ENCODE measurements at places on chromosomes 5 and 9. TPM values are rescaled to one million over a fixed set of nuclear protein-coding genes. Genes with fewer than 3 reads are reported as not detected.

FAM221B gene
- polyA plus RNA-seq = not detected

TSSK1B gene
- polyA plus RNA-seq = not detected

WDR38 gene
- not detected for polyA plus RNA-seq

EIF4E1B gene
- not detected for polyA plus RNA-seq

SLCO6A1 gene
- not detected for polyA plus RNA-seq

FOXD4L3 gene
- polyA plus RNA-seq = not detected

ZNF354C gene
- 1.3 TPM for polyA plus RNA-seq

EFNA5 gene
- 5.9 TPM for polyA plus RNA-seq

SOHLH1 gene
- polyA plus RNA-seq = not detected

AJM1 gene
- polyA plus RNA-seq = 2.5 TPM

MLANA gene
- polyA plus RNA-seq = not detected

C1QTNF2 gene
- 1.4 TPM for polyA plus RNA-seq

DNA sequence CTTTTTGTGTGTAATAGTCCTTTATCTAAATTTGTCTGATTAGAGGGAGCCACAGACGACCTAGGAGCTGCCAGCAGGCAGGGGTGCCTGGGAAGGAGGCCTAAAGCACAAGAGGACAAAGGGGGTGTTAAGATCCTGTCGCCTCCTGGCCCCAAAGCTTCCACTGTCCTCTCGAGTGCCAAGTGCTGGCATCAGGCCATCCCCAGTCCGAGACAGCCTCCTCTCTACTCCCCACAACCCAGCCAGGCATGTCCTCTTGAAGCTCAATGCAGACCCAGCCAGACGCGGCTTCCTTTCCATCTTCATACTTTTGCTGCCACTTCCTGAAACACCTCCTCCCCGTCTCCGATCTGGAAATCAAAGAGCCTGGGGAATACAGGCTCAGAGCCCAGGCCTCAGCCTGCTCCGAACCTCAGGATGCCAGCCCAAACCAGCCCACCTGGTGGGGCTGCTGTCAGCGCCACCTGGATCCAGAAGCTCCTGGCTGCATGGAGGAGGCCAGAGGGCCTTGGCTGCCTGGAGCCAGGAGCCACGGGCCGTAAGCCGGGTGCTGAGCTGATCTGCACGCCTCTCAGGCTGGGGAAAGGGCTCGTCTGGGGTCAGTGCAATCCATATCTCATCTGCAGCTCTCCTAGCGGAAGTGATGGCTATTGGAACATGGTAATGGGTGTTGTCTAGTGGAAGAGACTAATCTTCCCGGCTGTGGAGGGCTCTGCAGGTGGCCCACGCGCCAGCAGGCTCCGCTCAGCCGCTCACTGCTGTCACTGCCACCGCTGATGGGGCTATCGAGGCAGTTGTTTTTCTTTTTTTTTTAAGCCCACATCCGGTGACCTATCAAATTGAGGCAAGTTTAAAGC is 60.2 kb upstream of the FUBP3 start:
- DNase-seq = no peak
- no peaks in the 10 kb centered on the region for H3K4me1 ChIP-seq
- H3K36me3 ChIP-seq = no peaks in the 10 kb centered on the region
- H3K27ac ChIP-seq = no peak overlapping the region

- no peak overlapping the region for H3K27ac ChIP-seq
- no peaks in the 10 kb centered on the region for H3K36me3 ChIP-seq
- H3K4me3 ChIP-seq = no peak overlapping the region
- DNase-seq = peak; percentile 64
- no peaks in the 10 kb centered on the region for H3K27me3 ChIP-seq
- no peaks in the 10 kb centered on the region for H3K4me1 ChIP-seq
Observed at GRCh38 chr9:13728131-13728530, 448.6 kb upstream of the MPDZ start.

GRCh38 chr5:90612919-90613318 is 54.3 kb downstream of the ADGRV1 start:
- H3K4me1 ChIP-seq = no peaks in the 10 kb centered on the region
- H3K27me3 ChIP-seq = no peaks in the 10 kb centered on the region
- no peak overlapping the region for H3K27ac ChIP-seq
- H3K36me3 ChIP-seq = no peaks in the 10 kb centered on the region

DNA sequence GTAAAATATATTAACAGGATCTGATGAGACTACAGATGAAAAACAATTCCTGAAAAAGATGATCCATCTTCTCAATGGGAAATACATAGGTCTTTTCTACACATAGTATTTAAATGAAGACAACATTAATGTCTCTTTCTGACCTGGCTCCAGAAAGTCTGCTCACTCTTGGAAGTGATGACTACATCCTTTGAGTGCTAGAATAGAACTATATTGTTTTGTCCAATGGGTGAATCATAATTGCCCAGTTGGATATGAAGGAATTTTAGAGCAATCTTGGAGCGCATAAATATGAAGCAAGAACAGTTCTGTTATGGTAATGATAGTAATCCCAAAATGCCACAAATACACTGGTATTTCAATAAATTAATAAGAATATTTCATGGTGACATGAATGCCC is 322.1 kb downstream of the DEPDC1B start:
- DNase-seq = no peak
- H3K36me3 ChIP-seq = no peaks in the 10 kb centered on the region
- no peak overlapping the region for H3K27ac ChIP-seq
- H3K4me3 ChIP-seq = no peak overlapping the region
- H3K27me3 ChIP-seq = no peaks in the 10 kb centered on the region

GRCh38 chr9:35106343-35106730 is 3.4 kb upstream of the STOML2 start:
- H3K36me3 ChIP-seq = peaks cover 17% of the 10 kb centered on the region
- H3K27me3 ChIP-seq = no peaks in the 10 kb centered on the region
- H3K4me1 ChIP-seq = peaks cover 29% of the 10 kb centered on the region
- DNase-seq = no peak
- no peak overlapping the region for H3K27ac ChIP-seq
- no peak overlapping the region for H3K4me3 ChIP-seq

- H3K4me1 ChIP-seq = peaks cover 13% of the 10 kb centered on the region
- no peak overlapping the region for H3K27ac ChIP-seq
- no peak overlapping the region for H3K4me3 ChIP-seq
- DNase-seq = no peak
Observed at GRCh38 chr5:137627706-137628105, 108.2 kb downstream of the KLHL3 start.

- H3K4me3 ChIP-seq = no peak overlapping the region
- no peak overlapping the region for H3K27ac ChIP-seq
- no peak for DNase-seq
- no peaks in the 10 kb centered on the region for H3K27me3 ChIP-seq
- no peaks in the 10 kb centered on the region for H3K4me1 ChIP-seq
Observed at GRCh38 chr5:75348241-75348640, 11.2 kb downstream of the HMGCR start.

- no peaks in the 10 kb centered on the region for H3K27me3 ChIP-seq
- H3K4me3 ChIP-seq = no peak overlapping the region
- peaks cover 7% of the 10 kb centered on the region for H3K4me1 ChIP-seq
- DNase-seq = no peak
- no peak overlapping the region for H3K27ac ChIP-seq
Observed at GRCh38 chr9:128252317-128253139, 23.3 kb downstream of the GOLGA2 start.

GRCh38 chr9:82555431-82556051 is 507.4 kb downstream of the RASEF start:
- no peaks in the 10 kb centered on the region for H3K36me3 ChIP-seq
- no peaks in the 10 kb centered on the region for H3K4me1 ChIP-seq
- H3K4me3 ChIP-seq = no peak overlapping the region
- H3K27me3 ChIP-seq = no peaks in the 10 kb centered on the region

GRCh38 chr9:92196909-92197308 is 81.7 kb upstream of the SPTLC1 start:
- H3K27me3 ChIP-seq = no peaks in the 10 kb centered on the region
- DNase-seq = no peak
- H3K4me1 ChIP-seq = no peaks in the 10 kb centered on the region
- H3K36me3 ChIP-seq = no peaks in the 10 kb centered on the region

DNA sequence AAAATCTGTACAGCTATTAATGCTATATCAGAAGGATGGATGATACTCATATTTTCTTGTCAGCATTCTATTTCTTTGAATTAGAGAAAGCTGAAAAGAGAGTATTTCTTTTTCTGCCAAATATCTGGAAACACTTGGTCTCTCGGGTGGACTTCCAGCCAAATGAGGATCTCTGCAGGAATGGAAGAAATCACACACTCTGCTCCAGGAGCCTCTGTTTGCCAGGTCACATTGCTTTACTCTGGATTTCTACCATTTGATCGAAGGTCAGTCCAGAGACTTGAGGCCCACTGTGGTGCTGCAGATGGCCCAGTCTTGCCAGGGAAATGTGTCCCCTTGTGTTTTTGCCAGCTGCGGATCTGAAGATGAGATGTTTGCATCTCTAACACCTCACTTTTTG is 154.1 kb downstream of the PCSK1 start:
- H3K36me3 ChIP-seq = no peaks in the 10 kb centered on the region
- no peak overlapping the region for H3K4me3 ChIP-seq
- no peak overlapping the region for H3K27ac ChIP-seq
- no peaks in the 10 kb centered on the region for H3K4me1 ChIP-seq
- H3K27me3 ChIP-seq = no peaks in the 10 kb centered on the region

- H3K27me3 ChIP-seq = no peaks in the 10 kb centered on the region
- no peak overlapping the region for H3K27ac ChIP-seq
- H3K4me1 ChIP-seq = no peaks in the 10 kb centered on the region
- no peak for DNase-seq
- H3K36me3 ChIP-seq = no peaks in the 10 kb centered on the region
- H3K4me3 ChIP-seq = no peak overlapping the region
Observed at GRCh38 chr5:74093561-74093960, 467.6 kb downstream of the ARHGEF28 start.

- H3K27me3 ChIP-seq = no peaks in the 10 kb centered on the region
- H3K27ac ChIP-seq = no peak overlapping the region
- no peaks in the 10 kb centered on the region for H3K36me3 ChIP-seq
- DNase-seq = peak; percentile 34
- no peak overlapping the region for H3K4me3 ChIP-seq
Observed at GRCh38 chr5:33975852-33976251, 8.6 kb downstream of the SLC45A2 start.

DNA sequence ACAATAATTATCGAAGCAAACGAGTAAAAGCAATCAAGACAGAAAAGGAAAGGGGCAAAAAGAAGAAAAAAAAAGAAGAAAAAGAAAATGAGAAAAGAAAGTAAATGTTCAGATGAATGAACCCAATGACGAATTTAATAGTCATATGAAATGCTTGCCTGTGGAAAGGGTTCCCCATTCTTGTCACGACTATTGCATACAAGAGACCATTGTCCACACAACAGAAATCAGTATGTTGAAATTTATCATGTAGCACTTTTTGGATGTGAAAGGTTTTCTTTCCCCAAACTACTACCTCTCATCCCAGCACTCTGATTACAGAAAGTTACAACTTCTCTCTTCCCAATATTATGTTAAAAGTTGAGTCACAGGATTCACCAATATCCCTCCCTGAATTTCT is 162.4 kb downstream of the ZDHHC21 start:
- no peak overlapping the region for H3K4me3 ChIP-seq
- no peaks in the 10 kb centered on the region for H3K4me1 ChIP-seq
- H3K27ac ChIP-seq = no peak overlapping the region
- no peaks in the 10 kb centered on the region for H3K27me3 ChIP-seq
- no peak for DNase-seq

DNA sequence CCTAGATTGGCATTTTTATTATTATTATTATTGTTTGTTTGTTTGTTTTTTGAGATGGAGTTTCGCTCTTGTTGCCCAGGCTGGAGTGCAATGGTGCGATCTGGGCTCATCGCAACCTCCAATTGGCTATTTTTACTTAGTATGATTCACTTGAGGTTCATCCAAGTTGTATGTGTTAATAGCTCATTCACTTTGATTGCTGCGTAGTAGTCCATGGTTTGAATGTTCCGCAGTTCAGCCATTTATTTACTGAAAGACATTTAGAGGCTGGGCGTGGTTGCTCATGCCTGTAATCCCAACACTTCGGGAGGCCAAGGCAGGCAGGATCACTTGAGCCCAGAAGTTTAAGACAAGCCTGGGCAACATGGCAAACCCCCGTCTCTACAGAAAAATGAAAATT is 22.6 kb upstream of the MELK start:
- no peak overlapping the region for H3K4me3 ChIP-seq
- no peak for DNase-seq
- no peaks in the 10 kb centered on the region for H3K4me1 ChIP-seq

- H3K27ac ChIP-seq = no peak overlapping the region
- H3K4me3 ChIP-seq = no peak overlapping the region
- H3K36me3 ChIP-seq = no peaks in the 10 kb centered on the region
- no peak for DNase-seq
- H3K4me1 ChIP-seq = no peaks in the 10 kb centered on the region
Observed at GRCh38 chr9:115442054-115442453, 324.1 kb upstream of the TNC start.

DNA sequence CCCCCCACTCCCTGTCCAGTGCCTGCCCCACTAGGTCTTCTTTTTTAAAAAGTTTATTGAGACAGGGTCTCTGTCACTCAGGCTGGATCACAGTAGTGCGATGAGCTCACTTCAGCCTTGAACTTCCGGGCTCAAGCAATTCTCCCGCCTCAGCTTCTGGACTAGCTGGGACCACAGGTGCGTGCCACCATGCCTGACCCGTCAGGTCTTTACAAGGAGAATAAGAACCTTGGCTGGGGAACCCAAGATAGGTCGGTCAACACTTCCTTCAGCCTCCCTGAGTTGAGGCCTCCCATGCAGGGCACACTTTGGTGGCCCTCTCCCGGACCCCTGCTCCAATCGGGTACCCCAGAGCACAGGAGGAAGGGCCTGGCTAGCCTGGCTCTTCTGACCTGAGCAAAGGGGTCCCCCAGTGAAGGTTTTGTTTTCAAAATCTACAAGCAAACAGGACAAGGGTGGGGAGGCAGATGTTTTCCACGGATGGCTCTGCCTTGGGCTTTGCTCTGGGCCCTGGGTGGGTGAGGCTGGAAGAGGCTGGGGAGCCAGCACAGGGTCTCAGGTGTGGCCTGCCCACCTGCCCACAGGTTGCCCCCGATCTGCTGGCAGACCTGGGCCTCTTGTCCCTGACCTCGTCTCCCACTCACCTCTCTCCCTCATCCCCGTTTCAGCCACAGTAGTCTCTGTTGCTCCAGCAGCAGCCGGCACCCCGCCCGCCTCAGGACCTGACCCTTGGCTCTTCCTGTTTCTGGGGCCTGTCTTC is 108.7 kb upstream of the PHYKPL start:
- H3K4me3 ChIP-seq = no peak overlapping the region
- no peak for DNase-seq
- no peaks in the 10 kb centered on the region for H3K27me3 ChIP-seq
- H3K4me1 ChIP-seq = no peaks in the 10 kb centered on the region
- H3K36me3 ChIP-seq = no peaks in the 10 kb centered on the region

DNA sequence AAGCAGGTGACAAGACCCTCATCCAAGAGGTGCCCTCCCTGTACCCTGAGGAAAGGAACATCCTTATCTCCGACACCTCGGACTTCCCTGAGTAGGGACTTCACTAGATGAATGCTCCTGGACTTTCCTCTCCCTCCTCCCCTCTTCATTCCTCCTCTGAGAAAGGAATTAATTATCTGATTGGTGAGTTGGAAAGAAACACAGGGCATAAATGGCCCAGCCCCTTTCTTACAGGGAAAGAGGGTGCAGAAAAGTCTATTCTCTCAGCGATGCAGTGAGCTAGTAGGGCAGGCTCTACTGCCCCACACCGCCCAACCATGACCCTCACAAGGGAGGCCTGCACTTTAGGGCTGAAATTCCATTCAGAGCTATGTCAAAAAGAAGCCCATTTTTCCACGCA is 87.5 kb downstream of the TTC39B start:
- H3K27ac ChIP-seq = no peak overlapping the region
- H3K36me3 ChIP-seq = peaks cover 5% of the 10 kb centered on the region
